CD4-positive, alpha-beta T cell treated with Interleukin-17A for 1 hour (primary cell): ENCODE measurements at places on chromosomes 3 and 15.

DNA sequence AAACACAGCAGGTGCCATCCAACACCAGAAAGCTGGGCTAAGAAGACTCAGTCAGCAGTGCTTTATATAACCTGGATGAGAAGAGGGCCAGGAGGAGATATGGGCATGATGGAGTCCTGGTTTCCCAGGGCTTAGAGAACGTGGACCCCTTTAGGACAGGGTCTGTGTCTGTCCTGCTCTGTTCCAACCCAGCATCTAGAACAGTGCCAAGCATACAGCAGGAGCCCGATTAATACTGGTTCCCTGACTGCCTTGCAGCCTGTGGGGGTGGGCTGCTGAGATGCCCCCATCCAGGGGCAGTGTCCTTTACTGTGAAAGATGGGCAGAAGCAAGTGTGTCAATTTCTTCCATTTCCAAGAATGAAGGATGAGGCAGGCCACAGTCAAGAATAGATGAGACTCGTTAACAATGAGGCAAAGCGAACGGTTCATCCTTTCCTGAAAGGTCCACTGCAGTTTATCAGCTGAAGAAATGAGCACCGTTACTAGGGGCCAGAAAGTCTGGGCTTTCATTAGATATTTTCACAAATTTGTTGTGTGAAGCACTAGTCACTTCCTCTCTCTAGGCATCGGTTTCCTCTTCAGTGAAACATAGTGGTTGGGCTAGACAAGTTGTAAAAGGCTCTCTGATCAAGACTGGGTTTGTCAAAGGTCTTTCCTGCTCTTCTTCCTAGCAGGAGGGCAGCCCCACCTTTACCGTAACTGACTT is 72.0 kb upstream of the HERC1 start:
- peak; percentile 51 for DNase-seq

DNA sequence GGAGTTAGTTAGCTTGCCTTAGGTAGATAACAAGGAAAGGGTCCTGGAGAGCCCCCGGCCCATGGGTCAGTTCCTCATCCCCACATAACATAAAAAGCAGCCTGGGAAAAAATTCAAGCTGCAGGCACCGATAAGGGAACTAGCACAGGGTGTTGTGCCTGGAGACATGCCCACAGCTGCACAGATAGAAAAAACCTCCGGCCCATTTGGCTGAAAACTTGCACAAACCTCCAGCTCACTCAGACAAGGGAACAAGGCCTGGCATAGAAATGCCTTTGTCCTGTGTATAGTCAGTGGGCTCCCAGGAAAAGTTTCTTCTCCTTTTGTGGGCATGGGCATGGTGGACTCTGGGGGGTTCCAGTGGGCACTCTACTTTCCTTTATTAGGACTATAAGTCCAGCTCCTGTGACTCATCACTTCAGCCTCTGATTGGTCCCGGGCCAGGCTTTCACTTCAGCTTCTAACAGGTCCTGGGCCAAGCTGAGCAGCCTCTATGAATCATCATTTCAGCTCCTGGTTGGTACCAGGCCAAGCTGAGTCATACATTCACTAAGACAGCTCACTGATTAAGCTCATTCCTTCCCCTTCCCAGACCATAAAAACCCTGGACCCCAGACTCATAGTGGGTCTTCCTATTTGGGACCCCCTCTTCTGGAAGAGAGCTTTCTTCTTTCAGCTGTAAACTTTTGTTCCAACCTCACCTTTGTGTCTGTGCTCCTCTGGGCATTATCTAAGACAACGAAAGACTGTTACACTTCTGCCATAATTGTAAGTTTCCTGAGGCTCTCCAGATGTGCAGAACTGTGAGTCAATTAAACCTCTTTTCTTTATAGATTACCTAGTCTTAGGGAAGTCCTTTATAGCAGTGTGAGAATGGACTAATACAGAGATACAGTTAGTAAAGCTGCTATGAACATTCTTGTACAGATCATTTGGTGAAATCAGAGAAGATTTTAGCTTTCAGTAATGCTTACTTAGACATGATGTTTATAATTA is 348.0 kb upstream of the DPPA4 start:
- no peak for DNase-seq

DNA sequence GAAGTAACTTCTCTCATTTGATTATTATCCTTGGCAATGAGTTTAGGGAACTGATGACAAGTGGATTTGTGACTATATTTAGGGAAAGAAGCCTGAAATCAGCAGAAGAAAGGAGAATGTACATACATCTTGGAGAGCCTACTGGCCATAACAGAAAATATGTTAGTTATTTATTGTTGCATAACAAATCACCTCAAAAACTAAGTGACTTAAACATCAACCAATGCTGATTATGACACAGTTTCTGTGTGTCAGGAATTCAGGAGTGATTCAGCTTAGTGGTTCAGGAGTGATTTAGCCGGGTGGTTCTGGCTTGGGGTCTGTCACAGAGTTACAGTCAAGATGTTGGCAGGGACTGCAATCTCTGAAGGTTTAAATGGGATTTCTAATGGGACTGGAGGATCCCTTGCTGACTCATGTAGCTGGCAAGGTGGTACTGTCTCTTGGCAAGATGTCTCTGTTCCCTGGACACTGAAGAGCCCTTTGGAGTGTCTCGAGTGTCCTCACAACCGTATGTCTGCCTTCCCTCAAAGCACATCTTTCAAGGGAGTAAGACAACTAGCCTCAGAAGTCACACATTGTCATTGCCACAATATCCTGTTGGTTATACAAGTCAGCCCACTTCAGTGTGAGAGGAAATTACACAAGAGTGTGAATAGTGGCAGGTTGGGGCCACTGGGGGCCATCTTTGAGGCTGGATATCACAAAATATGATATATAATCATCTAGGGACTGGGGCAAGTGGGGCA is 248.9 kb downstream of the SV2B start:
- peak; percentile 54 for DNase-seq

GRCh38 chr3:187807086-187807862 is 62.0 kb upstream of the BCL6 start:
- no peak for DNase-seq

- no peak for DNase-seq
These were observed at the start of gene CNTN4 for GRCh38 chr3:2098398-2099027. CNTN4 (plus strand) TSS chr3:2098866.

- no peak for DNase-seq
These were observed 125.9 kb upstream of the SMAD3 start for GRCh38 chr15:66939451-66940023.

DNA sequence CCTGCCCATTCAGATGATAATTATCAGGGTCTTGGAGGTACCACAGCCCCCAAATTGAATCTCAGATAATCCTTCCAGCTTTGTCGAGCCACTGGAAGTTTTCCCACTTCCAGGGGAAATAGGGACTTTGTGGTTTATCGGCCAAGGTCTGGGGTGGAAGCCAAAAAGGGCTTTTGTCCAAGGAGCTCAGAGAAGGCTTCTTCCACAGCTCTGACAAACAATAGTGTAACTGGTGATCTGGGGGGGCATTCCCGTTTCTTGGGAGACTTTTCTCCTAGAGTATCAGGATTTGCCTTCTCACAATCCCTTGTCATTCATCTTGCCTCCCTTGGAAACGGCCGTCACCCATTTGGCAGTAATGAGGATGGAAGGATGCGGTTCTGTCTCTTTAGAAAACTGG is 18.4 kb downstream of the SRGAP3 start:
- no peak for DNase-seq

DNA sequence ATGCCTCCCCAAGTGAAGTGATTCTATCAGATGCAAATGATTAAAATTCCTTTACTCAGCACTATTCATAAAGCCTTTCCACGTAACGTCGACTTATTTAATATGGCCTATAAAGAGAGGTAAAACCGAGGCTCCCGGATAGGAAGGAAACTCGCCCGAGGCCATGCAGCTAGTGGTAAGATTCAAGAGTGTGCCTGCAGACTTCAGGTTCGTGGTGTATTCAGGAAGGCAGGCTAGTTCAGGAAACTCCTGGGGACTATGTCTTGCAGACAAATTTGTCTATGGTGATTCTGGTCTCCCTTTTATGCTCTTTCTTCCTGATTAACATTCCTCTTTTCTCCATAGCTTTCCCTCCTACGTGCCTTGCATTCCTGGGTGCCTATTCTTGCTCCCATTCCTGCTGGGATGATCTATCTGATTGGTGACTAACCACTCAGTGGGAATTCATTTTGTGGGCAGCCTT is 150.7 kb downstream of the SST start:
- no peak for DNase-seq

DNA sequence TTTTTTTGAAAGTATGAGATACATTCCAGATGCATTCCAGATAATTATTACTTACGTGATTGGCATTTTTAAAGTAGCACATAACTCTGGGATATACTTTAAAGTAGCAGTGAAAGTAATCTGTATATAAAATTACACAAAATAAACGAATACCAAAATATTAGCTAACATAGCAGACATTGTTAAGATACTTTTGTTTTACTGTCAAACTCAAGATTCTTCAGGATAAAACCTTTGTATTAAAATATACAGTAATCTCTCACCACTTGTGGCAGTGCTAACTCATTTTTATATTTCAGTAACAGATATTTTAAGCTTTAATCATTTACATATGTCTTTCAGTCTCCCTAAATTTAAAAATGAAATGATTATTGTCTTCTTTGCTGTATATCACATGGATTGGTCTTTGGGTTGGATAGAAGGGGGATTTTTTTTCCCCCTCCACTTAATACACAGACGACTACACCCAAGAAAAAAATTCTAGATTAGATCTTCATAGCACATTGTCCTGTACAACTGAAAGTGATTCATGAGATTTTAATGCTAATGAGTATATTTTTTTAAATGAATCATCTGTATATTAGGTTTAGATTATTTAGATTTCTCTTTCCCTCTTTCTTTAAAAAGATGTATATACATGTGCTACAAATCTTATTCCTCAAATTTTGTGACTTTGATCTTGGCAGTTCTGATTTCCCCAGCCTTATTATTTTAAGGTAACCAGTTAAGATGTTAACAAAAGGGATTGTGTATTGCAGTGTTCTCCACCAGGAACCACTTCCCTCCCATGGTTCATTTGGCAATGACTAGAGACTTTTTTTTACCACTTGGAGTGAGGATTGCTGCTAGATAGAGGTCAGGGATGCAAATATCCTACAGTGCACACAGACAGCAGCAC is 24.5 kb upstream of the EBLN2 start:
- no peak for DNase-seq

GRCh38 chr15:50186752-50187151 is 4.8 kb downstream of the SLC27A2 start:
- no peak for DNase-seq

DNA sequence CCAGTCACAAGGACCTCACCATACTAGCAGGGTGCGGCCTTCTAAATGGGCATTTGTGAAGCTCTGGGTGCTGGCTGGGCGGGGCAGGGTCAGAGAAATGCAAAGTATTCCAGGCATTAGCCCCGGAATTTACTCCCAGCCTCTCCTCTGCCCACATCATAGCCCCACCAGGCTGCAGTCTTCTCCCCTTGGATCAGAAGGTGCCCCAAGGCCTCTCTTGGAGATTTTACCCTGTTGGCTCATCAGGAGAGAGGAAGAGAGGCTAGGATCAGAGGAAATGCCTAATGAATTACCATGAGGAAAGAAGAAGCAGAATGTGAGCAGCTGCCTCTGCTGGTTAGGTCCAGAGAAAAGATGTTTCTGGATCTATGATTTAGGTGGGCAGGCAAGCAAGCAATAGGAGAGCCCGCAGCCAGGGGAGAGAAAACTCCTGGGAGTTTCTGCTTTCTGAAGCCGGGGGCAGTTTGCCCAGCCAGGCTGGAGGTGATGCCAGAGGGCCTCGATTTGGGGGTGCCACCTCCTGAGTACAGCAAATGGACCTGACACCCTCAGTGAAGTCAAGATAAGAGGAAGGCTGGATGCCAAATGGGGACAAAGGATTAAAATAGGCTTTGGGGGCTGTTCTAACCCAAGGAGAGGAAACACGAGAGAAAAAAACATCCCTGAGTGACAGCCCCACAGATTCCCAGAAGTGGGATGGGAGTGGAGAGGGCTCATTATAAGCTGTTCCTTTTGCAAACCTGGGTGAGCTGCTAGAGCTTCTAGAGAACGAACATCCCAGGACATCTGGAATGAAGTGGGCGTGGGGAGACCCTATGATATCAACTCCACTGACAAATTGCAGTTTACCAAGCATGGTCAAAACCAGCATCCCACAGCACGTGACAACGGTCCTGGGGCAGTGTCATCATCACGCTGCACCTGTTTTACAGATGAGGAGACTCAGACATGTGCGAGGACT is 65.4 kb downstream of the BDH1 start:
- DNase-seq: no peak

DNA sequence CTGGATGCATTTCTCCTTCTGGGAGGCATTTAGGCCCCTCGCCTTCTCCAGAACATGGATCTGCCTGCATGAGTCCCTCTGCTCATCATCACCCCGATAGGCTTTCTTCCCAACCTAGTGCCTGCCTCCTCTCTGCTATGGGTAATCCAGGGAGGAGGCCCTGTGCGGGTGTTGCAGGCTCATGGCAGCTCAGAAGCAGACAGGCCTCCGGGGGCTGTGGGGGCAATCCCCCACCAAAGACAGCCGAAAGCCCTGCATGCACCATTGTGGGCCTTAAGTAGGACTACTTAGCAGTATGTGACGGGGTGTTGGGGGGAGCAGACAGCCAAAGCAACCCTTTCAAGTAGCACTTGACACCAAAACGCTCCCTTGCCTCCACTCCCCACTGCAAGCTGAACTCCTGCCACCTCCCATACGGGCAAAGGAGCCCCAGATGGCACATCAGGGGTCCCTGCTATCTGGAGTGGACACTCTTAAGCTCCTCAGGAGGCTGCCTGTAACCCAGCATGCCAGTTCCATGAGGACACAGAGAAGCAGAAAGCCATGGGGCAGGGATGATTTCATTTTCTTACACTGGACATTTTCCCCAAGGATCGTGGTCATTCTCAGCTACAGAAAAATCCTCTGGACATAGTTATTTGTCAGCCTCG is 98.8 kb upstream of the HACD2 start:
- no peak for DNase-seq

DNA sequence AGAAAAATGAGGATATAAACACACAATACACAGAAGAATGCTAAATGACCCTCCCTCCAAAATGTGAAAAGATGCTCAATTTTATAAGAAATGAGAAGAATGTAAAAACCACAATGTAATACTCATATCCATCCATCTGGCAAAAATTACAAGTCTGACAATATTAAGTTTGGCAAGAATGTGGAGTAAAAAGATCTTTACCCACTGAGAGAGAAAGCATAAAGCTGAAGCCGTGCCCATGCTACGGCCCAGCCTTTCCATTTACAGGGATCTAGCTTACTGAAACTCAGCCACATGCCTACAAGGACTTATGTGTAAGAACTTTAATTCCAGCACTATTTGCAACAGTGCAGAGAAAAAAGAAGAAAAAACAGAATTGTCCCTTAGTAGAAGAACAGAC is 42.9 kb downstream of the ATP13A3 start:
- DNase-seq: no peak

- DNase-seq: no peak
These were observed 180.9 kb upstream of the UBE3A start for GRCh38 chr15:25619761-25620160.

GRCh38 chr3:72839057-72839456 is 9.2 kb downstream of the SHQ1 start:
- DNase-seq: no peak

GRCh38 chr15:43974852-43975251 is 148.1 kb downstream of the WDR76 start:
- no peak for DNase-seq

GRCh38 chr3:157075693-157076420 is 84.1 kb downstream of the CCNL1 start:
- DNase-seq: no peak

GRCh38 chr3:137032465-137033120 is 74.8 kb downstream of the IL20RB start:
- DNase-seq: peak; percentile 64
